ENCODE measurements at places on chromosomes 3 and 15.

DNA sequence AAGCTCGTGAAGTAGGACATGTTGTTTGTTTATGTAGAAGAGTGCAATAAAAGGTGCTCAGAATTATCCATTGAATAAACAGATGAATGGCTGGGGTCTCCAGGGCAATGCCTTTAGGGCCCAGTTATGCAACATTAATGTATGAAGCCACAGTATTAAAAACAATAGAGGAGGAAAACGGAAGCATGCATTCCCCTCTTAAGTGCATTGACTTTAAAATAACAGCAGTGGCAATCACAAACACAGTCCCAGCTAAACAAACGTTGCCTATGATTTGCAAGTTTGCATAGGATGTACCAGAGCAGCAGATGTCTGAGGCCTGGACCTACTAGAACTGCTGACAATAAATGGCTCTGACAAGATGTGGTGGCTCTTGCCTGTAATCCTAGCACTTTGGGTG lies 60.6 kb upstream of the GCNT3 start:
- DNase-seq, result no peak

DNA sequence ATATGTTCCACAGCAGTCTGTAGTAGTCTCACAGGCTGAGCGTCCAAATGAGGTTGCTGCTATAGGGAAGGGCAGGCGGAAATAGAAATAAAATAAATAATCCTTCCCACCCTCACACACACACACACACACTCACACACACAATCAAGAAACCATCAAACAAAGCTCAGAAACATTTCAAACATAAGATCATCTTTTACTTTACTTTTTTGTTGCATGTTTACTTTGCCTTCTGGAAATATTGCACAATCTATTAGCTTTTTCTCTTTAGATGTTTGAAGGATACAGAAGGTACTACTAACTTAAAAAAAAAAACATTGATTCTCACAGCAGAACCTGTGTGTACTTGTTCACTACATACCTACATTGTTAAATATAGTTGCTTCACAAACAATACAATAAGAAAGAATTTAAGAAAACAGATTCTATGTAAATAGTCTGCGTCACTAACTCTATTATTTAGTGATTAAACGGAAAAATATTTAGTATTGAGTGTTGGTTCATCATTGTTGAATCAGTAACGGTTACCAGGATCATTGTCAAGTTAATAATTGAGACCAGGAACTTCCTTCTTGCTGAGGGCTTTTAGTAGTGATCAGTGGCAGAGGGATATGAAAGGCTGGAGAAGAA lies 20.5 kb downstream of the ALCAM start:
- no peak for DNase-seq

DNA sequence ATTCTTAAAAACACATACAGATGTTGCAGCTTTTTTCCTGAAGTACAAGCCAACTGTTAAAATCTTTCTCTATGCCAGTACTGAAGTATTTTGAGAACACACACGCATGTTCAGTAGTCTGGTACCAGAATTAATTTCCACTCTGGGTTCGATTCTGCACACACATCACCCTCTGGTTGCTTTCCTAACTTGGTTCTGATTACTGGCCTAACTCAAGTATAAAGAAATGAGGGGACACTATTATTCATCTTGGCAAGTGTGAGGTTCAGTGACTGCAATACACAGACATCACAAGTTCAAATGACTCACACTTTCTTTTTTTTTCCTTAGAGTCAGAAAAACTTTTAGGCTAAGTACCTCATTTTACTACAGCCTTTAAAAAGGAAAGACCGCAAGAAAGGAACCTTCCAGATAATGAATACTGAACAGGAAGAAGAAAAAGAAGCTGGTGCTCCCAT lies 37.4 kb upstream of the LDHAL6B start:
- DNase-seq, result no peak

DNA sequence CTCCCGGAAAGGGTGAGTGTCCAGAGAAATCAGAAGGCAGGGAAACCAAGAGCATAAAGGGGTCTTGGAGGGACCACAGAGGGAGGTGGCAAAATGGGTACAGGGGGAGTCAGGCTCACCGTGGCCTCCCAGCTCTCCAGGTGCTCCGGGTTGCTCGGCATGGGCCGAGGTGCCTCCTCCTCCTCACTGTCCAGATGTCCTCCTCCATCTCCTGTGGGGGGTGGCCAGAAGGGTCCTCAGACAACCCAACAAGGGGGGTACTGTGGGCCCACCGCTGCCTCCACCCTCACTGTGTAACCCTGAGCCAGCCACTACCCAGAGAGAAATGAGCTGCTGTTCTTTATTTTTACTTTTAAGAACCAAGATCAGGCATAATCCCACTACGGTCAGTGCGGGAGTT lies 30.4 kb upstream of the OR4F6 start:
- DNase-seq, result no peak

- DNase-seq, result no peak
These were observed 40.4 kb upstream of the IGF2BP2 start for GRCh38 chr3:185865247-185865646.

DNA sequence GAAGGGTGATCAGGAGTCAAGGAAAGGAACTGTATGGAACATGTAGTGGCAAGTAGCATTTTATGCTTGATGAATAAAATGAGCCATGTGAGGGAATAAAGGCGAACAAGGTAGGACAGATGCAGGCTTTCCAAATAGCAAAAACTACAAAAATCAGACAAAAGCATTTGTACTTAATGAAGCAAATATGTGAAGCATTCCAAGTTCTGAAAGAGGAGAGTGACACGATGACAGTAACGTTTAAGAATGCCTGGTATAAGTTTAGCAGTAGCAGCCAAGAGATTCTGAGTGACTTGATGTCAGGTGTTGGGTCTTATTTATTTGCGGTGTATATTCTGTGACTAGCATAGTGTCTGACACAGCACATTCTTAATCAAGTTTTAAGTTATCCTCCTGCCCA lies 408.2 kb upstream of the RASGRP1 start:
- no peak for DNase-seq
